Naive thymus-derived CD4-positive, alpha-beta T cell (primary cell): ENCODE measurements at places on chromosomes 7 and 10. TPM values are rescaled to one million over a fixed set of nuclear protein-coding genes. Genes with fewer than 3 reads are reported as not detected.

SSMEM1 gene
- polyA plus RNA-seq: not detected

FHIP2A gene
- polyA plus RNA-seq: 6.1 TPM

MYH16 gene
- not detected for polyA plus RNA-seq

TMEM184A gene
- 0.06 TPM for polyA plus RNA-seq

ELFN1 gene
- not detected for polyA plus RNA-seq
